ENCODE measurements at places on chromosomes 13 and 19.

DNA sequence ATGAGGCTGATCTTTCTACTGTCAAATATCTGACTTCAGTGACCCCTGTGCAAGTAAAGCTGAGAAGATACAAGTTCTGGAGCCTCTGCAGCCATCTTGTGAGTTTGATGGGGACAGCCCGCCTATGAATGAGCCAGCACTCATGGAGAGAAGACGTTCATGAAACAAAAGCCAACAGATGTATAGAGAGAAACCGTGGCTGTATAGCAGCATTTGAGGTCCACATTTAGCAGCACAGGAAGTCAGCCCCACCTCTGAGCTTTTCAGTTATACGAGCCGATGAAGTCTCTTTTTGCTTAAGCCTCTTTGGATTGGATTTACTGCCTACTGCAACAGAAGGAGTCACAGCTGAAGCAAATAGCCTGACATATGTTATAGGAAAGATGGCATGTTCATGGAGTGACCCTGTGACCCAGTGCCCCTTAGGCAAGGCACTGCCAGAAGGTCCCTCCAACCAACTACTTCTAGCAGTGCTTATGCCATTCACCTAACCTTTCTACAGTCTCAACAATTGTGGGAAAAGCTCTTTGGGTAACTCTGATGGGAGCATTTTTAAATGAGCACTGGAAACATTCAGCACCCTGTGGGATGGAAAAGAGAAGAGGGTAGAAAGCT is 3.5 kb upstream of the DLEU7 start:
- DNase-seq, result no peak

GRCh38 chr19:49165865-49166301 is 8.3 kb downstream of the TRPM4 start:
- DNase-seq, result no peak

DNA sequence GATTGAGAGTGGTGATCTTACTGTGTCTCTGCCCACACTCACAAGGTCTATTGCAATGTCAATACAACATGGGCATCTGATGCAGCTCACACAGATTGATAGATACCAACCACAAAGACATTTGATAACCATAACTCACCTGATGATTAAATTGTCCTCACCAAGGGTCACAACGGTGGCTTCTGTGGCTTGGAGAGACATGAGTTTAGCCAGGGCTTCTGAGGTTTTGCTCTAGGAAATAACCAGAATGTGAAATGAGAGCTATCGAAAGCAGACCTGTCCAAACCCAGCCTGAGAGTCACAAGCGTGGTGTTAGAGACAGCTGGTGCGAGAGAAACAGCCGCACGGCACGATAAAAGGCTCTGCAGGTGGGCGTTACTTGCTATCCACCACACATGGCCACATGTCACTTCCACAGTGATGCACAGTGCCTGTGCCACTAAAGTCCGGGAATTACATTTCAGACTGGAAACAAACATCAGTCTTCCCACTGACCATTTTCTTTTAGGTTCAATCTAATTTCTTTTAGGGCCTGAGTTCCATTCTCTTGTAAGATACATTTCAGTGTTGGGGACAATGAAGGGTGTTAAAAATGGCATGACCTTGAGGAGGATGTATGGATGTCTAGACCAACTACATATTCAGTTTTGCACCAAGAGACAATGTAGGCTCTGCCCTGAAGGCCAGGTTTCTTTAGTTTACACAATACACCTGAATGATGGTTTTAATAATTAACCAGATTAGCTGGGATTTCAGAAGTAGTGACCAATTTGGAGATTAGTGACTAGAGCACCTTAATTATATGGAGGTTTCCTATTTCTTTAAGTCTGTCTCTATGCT is 53.7 kb downstream of the ATP7B start:
- DNase-seq, result no peak

- DNase-seq, result no peak
These were observed 3.9 kb downstream of the SHKBP1 start for GRCh38 chr19:40580619-40581018.

- DNase-seq, result peak; percentile 20
These were observed at the start of gene FSD1 for GRCh38 chr19:4304538-4305256. TSS of gene FSD1 (plus strand) at chr19:4304598. CDS start at chr19:4304747, 149 bp downstream.

- no peak for DNase-seq
These were observed 24.1 kb downstream of the LGALS16 start for GRCh38 chr19:39679791-39680168.

GRCh38 chr13:104295537-104295936 is 1229.3 kb upstream of the SLC10A2 start:
- DNase-seq, result no peak

DNA sequence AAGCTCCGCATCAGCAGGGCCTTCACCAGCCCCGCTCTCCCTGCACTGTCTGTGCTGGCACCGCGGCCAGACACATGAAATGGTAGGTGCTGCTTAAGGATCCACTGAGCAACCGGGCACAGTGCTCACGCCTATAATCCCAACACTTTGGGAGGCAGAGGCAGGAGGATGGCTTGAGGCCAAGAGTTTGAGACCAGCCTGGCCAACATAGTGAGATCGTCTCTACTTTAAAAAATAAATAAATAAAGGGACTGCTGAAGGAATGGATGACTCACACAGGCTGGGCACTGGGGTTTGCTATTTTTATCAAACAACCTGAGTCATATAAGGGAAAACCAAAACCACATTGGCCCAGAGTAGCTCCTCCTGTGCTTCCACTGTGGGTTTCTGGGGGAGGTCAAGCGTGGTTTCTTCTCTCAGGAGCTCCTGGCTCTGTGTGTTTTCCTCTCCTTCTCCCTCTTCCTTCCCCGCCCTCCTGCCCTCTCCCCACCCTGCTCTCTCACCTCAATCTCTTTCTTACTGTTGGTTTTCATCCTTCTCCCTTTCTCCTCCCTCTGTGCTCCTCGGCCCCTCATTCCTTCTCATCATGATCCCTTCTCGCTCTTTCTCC is 21.3 kb downstream of the VRK3 start:
- DNase-seq, result no peak

DNA sequence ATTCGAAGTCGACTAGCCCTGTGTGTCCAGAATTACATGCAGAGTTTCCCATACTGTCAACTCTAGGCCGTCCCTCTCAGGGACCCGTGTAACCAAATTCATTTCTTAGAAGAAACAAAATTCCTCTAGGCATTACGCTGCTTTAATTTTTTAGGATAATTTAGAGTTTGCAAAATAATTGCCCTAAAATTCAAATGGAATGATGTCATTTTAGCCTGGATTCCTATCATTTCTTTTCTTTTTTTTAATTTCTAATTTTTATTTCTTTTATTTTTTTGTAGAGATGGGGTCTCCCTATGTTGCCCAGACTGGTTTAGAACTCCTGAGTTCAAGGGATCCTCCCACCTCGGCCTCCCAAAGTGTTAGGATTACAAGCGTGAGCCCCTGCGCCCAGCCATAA is 1.3 kb upstream of the ATP4B start:
- DNase-seq, result no peak

GRCh38 chr13:22961835-22962537 is 218.8 kb upstream of the SGCG start:
- no peak for DNase-seq

DNA sequence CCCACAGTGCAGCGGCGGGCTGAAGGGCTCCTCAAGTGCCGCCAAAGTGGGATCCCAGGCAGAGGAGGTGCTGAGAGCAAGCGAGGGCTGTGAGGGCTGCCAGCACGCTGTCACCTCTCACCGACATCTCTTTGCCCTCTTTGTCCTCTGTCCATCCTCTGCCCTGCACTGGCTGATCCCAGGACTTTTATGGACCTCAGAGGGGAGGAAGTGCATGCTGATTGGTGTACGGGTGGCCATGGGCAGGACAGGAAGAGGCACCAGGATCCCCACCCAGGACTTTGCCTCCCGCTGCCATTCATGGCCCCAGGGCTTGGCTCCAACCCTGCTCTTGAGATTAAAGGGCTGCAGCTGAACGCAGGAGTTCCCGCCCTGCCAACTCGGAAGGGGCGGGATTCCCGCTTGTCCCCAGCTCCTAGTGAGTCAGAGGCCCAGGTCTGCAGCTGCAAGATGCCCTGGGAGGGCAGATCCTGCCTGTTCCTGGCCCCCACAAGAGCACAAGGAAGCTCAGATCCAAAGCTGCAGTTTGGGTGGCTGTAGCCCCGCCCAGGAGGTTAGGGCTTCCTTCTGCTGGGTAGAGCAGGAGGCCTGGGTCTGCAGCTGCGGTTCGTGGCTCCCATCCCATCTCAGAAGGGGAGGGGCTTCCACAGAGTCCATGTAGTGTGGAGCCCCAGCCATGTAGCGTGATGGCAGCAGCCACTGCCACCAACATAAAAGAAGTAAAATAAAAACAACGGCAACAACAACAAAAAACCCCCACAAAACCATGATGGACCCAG is 1716.7 kb downstream of the SLITRK1 start:
- DNase-seq, result no peak

GRCh38 chr13:40152145-40152544 is 496.7 kb downstream of the COG6 start:
- DNase-seq, result no peak

GRCh38 chr13:91904005-91904404 is 505.6 kb downstream of the GPC5 start:
- DNase-seq, result no peak

- DNase-seq, result no peak
These were observed 21.8 kb upstream of the MBNL2 start for GRCh38 chr13:97200081-97200942.

- peak; percentile 35 for DNase-seq
These were observed 1.2 kb downstream of the SLC7A1 start for GRCh38 chr13:29594303-29594709.

GRCh38 chr19:58304255-58304654 is 922 bp upstream of the ERVK3-1 start:
- no peak for DNase-seq

GRCh38 chr19:14150770-14151661 is 14.6 kb upstream of the ASF1B start:
- no peak for DNase-seq

DNA sequence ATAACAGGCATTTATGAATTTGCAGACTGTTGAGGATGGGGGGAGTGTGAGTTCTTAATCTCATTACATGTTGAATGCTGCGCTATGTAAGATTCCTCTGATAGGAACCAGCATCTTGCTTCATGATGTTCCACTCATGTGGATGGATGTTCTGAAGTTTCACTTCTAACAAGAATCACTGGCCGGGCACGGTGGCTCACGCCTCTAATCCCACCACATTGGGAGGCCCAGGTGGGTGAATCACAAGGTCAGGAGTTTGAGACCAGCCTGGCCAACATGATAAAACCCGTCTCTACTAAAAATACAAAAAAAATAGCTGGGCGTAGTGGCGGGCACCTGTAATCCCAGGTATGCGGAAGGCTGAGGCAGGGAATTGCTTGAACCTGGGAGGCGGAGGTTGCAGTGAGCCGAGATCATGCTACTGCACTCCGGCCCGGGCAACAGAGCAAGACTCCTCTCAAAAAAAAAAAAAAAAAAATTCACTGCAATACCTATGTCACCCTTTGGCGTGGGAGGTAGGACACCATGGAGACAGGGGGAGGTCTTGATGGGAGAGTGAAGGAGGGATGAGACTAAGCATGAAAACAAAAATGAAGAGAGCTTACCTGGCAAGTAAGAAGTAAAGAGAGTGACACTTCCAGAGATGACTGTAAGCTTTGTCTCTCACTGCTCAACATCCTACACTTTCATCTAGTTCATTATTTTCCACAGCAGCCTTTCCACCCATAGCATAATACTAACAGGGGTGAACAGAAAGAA is 133.0 kb downstream of the DCT start:
- DNase-seq, result no peak

DNA sequence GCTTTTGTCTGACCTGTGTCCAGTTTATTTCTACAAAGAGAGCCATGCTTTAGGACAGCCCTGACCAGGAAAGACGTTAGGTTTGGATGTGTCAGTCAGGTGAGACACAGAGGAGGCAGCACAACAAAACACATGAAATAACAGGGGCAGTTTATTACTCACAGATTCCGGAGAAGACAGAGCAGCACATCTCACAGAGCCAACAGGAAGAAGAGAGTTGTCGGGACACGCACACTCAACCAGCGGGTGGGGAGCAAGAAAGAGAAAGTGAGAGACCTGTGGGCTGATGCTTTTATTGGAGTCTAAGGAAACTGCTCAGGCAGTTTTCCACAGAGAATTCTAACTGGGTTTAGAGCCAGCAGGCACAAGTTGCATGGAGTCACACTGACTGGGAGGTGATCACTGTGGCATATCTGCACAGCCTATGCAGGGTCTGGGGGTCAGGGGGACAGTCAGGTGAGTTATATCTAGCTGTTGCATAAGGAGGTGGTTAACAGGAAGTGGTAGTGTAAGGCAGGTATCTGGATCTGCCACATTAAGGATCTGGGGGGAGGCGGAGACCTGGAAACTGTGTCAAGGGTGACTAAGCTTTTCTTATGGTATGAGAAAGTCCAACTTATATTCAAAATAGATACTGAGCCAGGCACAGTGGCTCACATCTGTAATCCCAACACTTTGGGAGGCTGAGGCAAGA is 24.1 kb upstream of the CEACAM20 start:
- no peak for DNase-seq

GRCh38 chr13:33367171-33367895 is 81.8 kb upstream of the STARD13 start:
- no peak for DNase-seq

DNA sequence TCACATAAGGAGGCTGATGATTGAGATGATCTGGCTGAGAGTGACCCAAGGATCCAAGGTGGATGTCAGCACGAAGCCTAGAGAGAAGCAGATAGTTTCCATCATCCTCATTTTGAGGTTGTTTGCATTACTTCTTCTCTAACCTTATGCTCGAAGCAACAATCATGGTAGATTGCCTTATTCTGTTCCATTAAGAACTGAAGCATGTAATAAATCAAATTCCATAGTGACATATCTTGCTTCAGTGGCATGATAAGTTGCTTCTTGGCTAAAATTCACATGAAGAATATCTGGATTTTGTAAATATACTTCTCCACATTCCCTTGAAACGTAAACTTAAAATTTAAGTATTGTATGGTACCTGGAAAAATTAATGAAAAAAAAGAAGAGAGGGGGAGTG is 377.8 kb upstream of the DACH1 start:
- no peak for DNase-seq

- no peak for DNase-seq
These were observed 82.9 kb downstream of the ZAR1L start for GRCh38 chr13:32232263-32232662.

DNA sequence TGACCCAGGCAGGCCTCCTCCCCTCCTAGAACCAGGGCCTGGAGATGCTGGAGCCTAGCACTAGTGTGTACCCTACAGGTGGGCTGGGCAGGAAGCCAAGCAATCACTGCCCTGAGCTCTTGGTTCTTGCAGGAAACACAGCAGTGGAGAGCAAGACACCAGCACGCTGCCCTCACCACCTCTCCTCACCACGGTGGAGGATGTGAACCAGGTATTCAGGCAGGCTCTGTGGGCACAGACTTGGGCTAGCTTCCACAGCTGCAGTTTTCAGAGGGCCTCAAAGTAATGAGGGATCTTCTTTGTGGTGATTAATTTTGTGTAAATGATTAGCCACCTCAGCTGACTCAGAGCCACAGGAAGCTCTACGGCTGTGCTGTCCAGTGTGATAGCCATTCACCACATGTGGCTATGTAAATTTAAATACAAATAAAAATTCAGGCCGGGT is 13.6 kb upstream of the GPI start:
- DNase-seq, result no peak

DNA sequence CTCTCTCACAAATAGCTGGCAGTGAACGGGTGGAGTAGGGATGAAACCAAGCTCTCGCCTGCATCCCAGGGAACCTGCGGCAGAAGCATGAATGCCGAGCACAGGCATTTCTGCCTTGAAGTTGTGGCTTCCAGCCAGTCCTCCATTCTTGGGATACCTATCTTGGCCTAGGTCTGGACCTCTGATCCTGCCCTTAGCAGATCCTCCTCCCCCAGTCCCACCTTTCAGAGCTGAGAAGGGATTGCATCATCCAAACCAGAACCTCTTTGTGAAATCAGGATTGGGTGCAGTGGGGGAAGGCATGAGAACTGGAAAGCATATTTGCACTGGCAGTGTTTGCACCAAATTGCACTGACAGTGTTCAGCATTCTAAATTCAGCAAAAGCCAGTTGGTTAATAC is 5.8 kb downstream of the ZNF780A start:
- no peak for DNase-seq

All from DMS153 (cell line).